ENCODE measurements at places on chromosomes 13 and 19.

- no peak for DNase-seq
Measured at GRCh38 chr19:5789351-5789761, 1.6 kb downstream of the DUS3L start.

GRCh38 chr19:53775524-53775923 lies 48.6 kb downstream of the NLRP12 start:
- no peak for DNase-seq

DNA sequence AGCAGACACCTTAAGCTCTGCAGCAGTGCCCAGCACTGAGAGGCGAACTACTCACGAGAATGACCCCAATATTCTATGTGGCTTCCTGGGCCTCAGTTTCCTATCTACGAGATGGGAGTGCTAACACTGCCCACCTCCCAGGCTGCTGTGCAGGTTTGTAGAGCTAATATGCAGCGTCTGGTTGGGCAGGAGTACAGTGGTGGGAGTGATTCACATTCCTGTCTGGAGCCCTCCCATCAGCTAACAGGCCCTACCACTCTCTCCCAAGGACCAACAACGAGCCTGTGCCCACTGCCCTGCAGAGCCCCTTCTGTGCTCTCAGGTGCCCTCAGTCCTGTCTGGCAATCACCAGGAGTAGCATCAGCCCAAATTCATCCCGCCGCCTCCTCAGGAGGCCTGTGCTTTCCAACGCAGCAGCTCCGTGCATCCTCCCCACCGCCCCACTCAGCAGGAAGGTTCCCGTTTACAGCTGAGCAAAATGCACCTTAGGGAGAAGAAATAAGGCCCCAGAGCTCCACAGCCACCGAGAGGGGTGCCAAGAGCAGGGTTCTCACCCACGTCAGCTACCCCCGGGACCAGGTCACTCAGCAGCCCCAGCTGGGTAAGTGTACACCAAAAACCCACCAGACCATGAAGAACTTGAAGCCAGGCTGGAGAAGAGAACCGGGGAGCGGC lies 6.6 kb downstream of the AKT2 start:
- no peak for DNase-seq

- peak; percentile 71 for DNase-seq
Measured at GRCh38 chr19:35756377-35757230, at the start of gene HSPB6. TSS of gene HSPB6 (minus strand) at chr19:35757029. CDS start at chr19:35757008, 21 bp downstream.

GRCh38 chr19:48796298-48797083 lies 14.3 kb downstream of the BCAT2 start:
- peak; percentile 24 for DNase-seq

GRCh38 chr19:46821512-46822409 lies 28.9 kb downstream of the AP2S1 start:
- peak; percentile 68 for DNase-seq

- peak; percentile 73 for DNase-seq
Measured at GRCh38 chr19:41144403-41144802, 30.2 kb downstream of the CYP2F1 start.

- DNase-seq = no peak
Measured at GRCh38 chr19:7529246-7529600, 6.3 kb upstream of the PNPLA6 start.

GRCh38 chr19:55493052-55493644 lies 4.9 kb downstream of the SSC5D start:
- DNase-seq = no peak

DNA sequence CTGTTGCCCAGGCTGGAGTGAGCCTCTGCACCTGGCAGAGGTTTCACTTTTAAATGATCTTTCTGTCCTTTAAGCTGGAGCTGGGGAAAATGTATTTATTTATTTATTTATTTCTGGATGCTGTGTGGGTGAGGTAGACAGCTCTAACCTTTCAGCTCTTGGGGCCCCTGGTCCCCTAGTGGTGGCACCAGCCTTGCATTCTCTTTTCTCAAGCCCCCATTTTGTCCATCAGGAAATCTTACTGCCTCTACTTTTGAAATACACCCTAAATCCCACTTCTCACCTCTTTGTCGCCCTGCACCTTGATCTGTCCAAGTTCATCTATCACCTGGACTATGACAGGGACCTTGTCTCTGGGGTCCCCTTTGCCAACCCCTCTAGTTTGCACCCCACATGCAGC lies 2.1 kb upstream of the B9D2 start:
- no peak for DNase-seq

- DNase-seq = no peak
Measured at GRCh38 chr13:80604098-80604497, 263.2 kb upstream of the SPRY2 start.

GRCh38 chr19:32104153-32104849 lies 241.1 kb upstream of the ZNF507 start:
- DNase-seq = no peak

DNA sequence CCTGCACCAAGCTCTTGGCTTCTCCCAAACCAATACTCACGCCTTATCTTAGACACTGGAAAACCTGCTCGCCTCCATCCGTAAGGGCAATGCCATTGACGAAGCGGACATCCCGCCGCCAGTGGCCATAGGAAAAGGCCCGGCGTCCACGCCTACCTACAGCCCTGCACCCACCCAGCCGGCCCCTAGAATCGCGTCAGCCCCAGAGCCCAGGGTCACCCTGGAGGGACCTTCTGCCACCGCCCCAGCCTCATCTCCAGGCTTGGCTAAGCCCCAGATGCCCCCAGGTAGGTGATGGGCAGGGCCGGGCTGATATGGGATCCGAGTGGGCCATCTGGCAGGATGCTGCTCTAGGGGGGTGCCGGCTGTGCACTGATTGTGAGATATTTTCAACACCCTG lies 7.4 kb downstream of the CC2D1A start:
- no peak for DNase-seq

DNA sequence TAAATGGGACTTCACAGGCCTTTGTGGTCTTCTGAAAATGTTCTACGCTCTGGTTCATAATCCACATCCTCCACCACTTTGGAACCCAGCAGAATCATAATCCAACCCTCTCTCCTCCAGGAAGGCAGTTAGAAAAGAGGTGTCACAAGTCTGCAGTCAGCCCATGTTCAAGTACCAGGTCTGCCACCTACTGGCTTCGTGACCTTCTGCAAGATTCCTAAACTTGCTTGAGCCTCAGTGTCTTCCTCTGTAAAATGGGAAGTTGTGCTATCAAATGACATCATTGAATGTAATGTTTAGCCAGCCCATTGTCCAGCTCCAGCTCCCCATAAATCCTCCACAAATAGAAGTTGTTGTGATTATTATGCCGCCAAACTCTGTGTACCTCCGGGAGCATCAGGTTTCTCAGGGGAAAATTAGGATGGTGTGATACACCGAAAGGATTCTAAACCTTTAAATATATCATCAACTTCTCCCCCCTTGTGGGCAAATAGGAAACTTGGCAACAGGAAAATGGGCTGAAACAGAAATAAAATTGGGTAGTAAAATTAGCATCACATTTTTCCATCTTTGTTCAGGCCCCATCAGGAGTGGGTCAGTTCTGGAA lies 109.7 kb downstream of the NUFIP1 start:
- peak; percentile 54 for DNase-seq

- no peak for DNase-seq
Measured at GRCh38 chr13:64817691-64818090, 2412.4 kb downstream of the PCDH9 start.

- no peak for DNase-seq
Measured at GRCh38 chr13:73825143-73825542, 309.1 kb downstream of the KLF12 start.

GRCh38 chr19:47652285-47652684 lies 43.4 kb downstream of the BICRA start:
- peak; percentile 46 for DNase-seq

DNA sequence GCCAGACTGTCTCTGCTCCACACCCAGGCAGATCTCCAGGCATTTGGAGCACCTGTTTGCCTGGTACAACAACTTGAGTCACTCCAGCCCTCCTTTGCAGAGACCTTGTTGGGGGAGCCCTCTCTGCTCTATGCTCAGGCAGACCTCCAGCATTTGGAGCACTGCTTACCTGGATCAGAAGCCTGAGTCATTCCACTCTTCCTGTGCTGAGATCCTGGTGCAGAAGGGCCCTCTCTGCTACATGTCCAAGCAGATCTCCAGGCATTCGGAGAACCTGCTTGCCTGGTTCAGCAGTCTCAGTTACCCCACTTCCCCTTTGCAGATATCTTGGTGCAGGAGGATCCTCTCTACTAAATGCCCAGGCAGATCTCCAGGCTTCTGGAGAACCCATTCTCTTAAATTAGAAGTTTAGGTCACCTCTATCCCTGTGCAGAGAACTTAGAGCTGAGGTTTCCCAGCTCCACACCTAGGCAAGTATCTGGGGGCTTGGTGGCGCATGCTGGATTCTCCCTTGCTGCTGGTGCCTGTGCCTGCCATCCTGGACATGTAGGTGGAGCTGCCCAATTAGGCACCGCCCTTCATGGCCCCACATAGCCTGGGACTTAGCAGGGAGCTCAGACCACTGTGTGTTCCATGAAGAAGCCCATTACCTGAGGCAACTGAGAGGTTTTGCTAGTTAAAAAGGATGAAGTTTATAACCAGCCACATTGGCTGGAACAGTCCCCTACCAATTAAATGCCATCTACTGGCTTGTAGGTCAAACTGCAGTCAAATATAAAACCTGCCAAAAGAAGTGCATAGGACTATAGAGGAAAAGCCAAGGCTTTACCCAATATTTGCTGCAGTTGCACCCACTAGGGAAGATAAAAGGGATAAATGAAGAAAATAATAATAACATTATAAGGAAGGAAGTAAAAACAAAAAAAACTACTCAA lies 97.6 kb upstream of the SLITRK6 start:
- peak; percentile 12 for DNase-seq
